ENCODE measurements at places on chromosomes 3 and 15.
A peak's percentile ranks its signal among the peaks of the same experiment; 100 is the strongest.

- peak; percentile 37 for DNase-seq
Observed at GRCh38 chr15:38564557-38565286, at the start of gene RASGRP1. RASGRP1 (minus strand) TSS chr15:38564814; CDS start chr15:38564628, 186 bp downstream.

DNA sequence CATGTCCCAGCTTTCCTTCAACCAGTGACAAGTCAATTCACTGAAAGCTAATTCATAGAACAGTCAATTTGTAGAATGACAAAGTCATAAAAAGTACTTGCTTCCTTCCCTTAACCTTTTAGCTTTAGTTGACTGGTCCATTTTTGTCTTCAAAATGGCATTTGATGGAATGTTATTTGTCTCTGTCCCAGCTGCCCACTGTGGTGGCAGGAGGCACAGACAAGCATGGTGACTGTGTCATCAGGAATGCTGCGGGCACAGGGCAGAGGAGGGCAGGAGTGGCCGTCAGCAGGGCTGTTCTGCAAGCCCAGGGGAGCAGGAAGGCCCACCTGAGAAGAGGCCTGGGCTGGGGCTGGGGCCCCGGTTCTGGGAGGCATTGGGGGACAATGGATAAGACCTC is 10.0 kb downstream of the IQSEC1 start:
- no peak for DNase-seq

- no peak for DNase-seq
Observed at GRCh38 chr3:156201411-156202405, 81.3 kb downstream of the KCNAB1 start.

- no peak for DNase-seq
Observed at GRCh38 chr3:134105876-134106556, 76.3 kb upstream of the SLCO2A1 start.

GRCh38 chr3:89740881-89741177 is 633.4 kb downstream of the EPHA3 start:
- no peak for DNase-seq

DNA sequence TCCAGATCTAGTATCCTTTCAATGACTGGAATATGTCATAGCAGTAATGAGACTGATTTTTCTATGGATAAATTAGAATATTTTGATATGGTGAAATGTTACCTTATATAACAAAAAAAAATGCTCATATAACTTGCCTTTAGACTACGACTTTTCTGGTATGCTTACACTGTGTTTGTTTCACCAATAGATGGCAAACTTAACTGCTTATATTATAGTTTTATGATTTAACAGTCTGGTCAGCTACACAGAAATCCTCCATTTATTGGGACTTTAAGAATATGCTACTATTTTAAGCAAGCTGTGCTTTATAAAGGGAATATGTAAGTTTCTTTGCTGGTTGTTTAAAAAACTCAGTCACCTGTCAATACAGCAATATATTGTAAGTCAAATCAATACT is 205.6 kb downstream of the VGLL3 start:
- DNase-seq = no peak

DNA sequence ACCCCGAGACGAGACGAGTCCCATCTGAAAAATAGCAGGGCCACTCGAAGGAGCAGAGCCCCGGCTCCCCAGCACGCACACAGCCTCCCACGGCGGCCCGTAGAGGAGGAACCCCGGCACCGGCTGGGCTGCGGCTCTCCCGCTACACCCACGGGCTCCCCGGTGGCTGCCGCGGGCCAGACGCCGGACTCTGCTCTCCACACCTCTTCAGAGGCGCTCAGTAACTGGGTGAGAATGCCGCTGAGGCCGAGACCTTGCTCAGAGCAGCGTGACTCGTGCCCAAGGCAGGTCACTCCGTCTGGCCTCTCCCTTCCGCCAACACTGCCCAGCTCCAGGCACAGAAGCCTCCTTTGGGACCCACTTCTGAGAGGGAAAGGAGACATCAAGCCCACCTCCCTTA is 34.4 kb downstream of the TNK2 start:
- no peak for DNase-seq

- peak; percentile 44 for DNase-seq
Observed at GRCh38 chr15:87633525-87633924, 623.0 kb downstream of the NTRK3 start.

- DNase-seq = no peak
Observed at GRCh38 chr3:178870085-178870484, 201.5 kb downstream of the ZMAT3 start.

- DNase-seq = no peak
Observed at GRCh38 chr15:42153874-42154211, 2.6 kb downstream of the PLA2G4F start.
